ENCODE measurements at places on chromosomes 12 and 14.

- no peak for DNase-seq
Observed at GRCh38 chr12:6775185-6776174, 3.2 kb downstream of the LAG3 start.

- DNase-seq = no peak
Observed at GRCh38 chr12:21642707-21643389, 14.8 kb downstream of the LDHB start.

GRCh38 chr12:78719721-78720120 is 144.9 kb upstream of the SYT1 start:
- no peak for DNase-seq

DNA sequence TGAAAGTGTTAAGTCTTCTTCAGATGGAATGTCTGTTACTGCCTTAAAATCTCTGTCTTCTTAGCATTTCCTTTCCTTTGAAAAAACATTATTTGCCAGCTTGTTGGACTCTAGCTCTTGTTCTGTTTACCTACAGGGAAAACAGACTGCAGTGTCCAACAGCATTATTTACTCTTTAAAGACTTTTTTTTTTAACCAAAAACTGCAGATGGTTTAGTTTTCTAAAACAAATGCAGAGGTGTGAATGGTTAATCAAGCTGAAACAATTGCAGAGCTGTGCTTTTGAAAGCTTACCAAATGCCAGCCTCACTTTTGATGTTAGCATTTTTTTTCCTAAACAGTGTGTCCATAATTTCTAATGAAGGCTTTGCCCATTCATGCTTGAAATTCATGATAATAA is 323.3 kb downstream of the TMEM117 start:
- DNase-seq = no peak

DNA sequence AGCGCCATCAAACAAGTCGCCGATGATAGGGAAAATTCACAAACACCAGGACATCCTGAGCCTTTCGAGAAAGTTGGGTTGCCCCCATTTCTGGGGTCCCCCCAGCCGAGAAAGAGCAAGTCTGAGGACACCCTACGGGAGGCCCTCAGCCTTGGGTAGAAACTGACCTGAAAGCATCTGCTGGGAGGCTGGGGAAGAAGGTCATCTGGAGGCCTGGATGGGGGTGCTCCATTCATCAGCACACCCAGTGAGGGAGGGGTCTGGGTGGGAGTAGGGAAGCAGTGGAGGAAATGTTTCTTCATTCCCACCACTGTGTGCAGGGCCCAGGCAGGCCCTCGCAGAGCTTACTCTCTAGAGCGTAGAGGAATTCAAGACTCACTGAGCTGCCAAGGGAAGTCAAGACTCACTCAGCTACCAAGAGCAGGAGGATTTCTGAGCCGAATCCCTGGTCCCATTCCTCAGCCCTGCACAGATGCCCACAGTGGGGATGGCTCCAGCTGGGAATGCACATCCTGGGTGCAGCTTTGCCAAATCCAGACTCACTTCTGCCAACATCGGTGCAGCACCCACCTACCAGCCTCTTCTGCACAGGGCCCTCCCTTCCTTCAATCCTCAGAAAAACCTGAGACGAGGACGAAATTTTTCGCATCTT is 38.1 kb downstream of the DIO3 start:
- DNase-seq = no peak

- no peak for DNase-seq
Observed at GRCh38 chr14:94051115-94051514, 25.0 kb downstream of the OTUB2 start.

- DNase-seq = no peak
Observed at GRCh38 chr14:103463149-103463548, 59.5 kb downstream of the CKB start.

GRCh38 chr14:68734231-68734732 is 58.6 kb downstream of the ZFP36L1 start:
- no peak for DNase-seq

GRCh38 chr12:30753751-30754382 is 884 bp downstream of the CAPRIN2 start:
- no peak for DNase-seq

GRCh38 chr14:30195941-30196340 is 268.3 kb upstream of the PRKD1 start:
- DNase-seq = no peak

GRCh38 chr12:27682534-27682933 is 13.7 kb upstream of the REP15 start:
- no peak for DNase-seq

GRCh38 chr12:112810235-112810917 is 18.8 kb downstream of the RPH3A start:
- no peak for DNase-seq

GRCh38 chr12:122166422-122167349 is 7.3 kb downstream of the IL31 start:
- DNase-seq = no peak
